Stimulated activated CD8-positive, alpha-beta memory T cell treated with anti-CD3 and anti-CD28 coated beads, Interleukin-4, amount 100 ng/mL, for 24 hours (primary cell): ENCODE measurements at places on chromosomes 16 and 17.
A peak's percentile ranks its signal among the peaks of the same experiment; 100 is the strongest.

DNA sequence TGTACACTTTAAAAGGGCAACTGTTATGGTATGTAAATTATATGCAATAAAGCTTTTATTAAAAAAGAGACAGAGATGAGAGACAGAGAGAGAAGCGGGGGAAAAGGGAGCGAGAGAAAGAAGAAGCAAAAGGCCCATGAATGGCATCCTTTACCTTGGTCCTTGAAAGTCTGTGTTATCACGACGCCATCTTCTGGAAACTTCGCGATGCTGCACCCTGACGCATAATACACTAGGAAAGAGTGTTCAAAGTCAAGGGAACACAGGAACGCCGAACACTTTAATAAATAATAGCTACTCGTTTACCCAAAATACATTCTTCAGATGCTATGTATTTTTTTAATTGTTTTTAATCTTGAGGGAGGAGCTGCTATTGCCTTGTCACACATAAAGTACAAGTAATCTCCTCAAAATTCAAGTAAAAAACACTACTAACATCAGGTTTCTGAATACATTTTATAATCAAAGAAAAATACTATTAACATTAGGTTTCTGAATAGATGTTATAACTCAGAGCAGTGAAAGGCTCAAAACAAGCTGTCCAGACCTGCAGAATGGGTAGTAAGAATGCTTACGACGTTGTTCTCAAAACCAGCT, 23.0 kb upstream of the SLC38A8 start:
- DNase-seq = no peak

- peak; percentile 62 for DNase-seq
Observed at GRCh38 chr16:56193951-56194726, 2.9 kb downstream of the GNAO1 start.

GRCh38 chr16:78743556-78743955, 644.1 kb downstream of the WWOX start:
- DNase-seq = no peak

- no peak for DNase-seq
Observed at GRCh38 chr17:55246583-55246982, 18.2 kb upstream of the HLF start.

DNA sequence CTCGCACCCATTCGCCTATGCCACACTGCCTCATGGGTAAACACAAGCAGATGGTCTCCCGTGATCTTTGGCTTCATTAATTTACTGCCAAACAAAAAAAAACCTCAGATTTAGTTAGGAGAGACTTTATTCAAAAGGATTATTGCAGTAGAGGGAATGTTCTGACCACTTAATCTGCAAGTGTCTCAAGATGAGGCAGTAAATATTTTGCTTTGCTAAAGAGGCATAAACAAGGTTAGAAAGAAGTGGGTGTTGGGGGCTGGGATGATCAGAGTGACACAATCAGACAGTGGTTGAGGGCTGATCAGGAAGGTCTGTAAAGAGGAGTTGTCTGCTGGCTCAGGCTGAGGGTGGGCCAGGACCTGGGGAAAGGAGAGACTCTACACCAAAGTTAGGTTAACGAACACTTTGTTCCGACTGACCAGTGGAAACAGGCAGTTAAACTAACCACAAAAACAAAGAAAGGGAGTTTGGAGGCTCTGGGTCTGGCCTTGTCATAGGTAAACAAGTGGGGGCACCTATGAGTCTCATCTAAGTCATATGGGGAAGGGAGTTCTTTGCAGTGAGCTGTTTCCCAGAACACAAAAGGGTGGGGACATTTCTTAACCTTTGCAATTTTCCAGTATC, 28.5 kb downstream of the HSD17B2 start:
- no peak for DNase-seq

GRCh38 chr16:49474741-49475140, 101.1 kb downstream of the C16orf78 start:
- no peak for DNase-seq

DNA sequence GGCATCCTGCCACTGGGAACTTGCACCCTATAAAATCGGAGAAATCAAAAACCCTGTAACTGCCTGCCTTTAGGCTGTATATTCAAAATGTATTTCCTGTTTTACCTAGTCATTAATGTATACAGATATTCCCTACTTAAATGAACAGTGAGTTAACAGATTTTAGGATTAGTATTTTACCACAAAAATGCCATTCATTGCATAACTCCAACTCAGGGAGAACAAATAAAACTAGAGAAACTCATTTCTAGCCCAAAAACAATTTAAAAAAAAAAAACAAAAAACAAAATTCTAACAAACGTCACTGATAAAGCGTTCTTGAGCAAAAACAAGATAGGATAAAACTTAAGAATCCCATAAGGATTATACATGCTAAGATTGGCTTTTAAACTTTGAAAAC, 3.7 kb upstream of the DHX33 start:
- DNase-seq = no peak

GRCh38 chr16:83045790-83046189, 419.0 kb downstream of the CDH13 start:
- DNase-seq = no peak

- DNase-seq = no peak
Observed at GRCh38 chr17:37643869-37644268, 623 bp upstream of the DDX52 start.

DNA sequence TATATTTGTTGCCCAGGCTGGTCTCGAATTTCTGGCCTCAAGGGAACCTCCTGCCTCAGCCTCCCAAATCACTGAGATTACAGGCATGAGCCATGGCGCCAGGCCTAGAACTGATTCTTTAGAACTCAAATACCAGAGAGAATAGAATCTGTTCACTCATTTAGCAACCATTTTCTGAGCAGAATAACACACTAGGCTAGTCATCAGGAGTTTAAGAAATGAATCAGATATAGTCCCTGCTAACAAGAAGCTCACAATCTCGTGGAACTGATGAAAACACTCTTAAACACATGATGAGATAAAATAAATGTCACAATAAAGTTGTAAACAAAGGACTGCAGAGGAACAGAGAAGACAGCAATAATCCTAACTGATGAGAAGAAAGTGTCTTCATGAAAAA, 55.8 kb upstream of the ADCY9 start:
- DNase-seq = no peak

GRCh38 chr17:78988152-78988551, 8.4 kb upstream of the LGALS3BP start:
- DNase-seq = no peak

DNA sequence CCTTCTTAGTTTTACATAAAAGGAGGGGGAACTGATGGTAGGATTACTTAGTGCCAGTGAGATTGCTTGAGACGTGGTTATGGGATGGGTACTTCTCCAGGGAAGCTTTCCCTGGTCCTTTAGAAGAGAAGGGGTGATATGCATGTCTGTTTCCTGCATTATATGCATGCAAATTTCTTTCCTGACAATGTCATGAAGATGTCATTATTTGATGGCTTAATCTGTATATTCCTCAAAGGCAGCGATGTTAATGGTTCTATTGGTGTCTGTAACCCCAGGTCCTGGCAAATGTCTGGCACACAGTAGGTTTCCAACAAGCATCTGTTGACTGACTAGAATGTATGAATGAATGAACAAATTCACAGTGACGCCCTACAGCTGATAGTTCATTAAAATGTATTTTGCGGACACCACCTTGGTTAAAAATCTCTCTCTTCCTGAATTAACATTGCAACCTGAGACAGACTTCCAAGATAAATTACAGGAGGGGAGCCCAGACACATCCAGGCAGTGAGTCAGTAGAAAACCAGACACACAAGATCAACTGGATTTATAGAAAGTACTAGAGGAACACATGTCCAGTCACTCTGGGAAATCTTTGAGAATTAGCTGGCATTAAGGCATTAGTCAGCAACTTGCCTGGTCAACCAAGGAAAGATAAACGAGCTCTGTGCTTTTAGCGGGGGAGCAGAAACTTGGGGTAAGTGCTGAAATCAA, 293.4 kb downstream of the XYLT1 start:
- no peak for DNase-seq

- DNase-seq = no peak
Observed at GRCh38 chr16:59170099-59170712, 436.1 kb upstream of the GOT2 start.

- no peak for DNase-seq
Observed at GRCh38 chr16:58152246-58152868, 23.2 kb upstream of the CFAP20 start.

DNA sequence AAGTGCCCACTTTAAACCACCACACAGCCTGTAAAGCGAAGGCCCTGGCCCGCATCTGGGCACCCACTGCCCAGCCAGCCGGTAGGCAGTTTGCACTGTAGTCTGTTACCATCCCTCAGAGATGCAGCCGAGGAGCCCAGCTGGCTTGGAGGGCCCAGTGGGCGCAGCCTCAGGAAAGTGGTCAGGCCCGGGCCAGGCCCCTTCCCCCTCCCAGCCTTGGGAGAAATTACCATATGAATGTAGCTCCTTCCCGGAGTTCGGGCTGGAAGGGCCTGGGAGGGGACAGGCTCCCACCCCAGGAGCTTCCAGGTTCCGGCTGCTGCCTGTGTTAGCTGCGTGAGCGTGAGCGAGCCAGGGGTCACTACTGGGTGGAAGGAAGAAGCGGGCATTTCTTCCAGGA, 325.4 kb downstream of the SEC14L1 start:
- DNase-seq = no peak

DNA sequence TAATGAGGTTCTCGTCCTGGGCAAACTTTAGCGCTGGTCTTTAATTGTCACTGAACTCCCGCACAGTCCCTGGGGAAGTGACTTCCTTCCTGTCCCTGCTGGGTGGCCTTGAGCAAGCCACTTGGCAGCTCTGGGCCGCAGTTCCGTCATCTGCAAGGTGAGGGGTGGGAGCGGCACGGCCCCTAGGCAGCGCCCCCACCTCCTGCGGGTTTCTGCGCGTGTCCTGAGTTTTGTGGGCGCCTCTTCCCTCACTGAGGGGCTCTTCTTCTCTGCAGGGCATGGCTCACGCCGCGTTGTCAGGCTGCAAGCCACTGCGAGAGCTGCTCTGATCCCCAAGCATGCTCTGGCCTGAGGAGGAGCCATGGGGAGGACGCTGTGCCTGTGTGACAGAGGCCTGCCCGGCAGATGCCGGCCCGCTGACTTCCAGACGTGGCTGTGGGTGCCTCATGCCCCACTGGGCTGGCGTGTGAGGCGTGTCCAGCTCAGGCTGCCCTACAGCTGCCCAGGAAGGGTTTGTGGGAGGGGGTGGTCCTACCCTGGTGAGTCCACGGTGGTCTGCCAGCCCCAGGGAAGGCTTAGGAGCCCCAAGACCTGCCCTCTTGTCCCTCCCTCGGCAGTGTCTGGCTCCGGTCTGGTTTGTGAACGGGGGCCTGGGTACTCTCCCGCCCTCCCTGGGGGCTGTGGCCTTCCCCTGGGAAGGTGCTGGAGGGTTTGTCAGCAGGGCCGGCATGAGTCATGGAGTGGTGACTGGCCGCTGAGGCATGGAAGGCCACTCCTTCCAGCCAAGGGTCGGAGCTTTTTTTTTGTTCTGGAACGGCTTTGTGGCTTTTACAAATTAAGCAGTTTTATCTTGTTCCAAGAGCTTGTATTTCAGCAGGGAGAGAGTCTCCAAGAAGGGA, 182.0 kb downstream of the SEC14L1 start:
- no peak for DNase-seq

- peak; percentile 61 for DNase-seq
Observed at GRCh38 chr17:7383742-7384488, 3.0 kb downstream of the TNK1 start.

DNA sequence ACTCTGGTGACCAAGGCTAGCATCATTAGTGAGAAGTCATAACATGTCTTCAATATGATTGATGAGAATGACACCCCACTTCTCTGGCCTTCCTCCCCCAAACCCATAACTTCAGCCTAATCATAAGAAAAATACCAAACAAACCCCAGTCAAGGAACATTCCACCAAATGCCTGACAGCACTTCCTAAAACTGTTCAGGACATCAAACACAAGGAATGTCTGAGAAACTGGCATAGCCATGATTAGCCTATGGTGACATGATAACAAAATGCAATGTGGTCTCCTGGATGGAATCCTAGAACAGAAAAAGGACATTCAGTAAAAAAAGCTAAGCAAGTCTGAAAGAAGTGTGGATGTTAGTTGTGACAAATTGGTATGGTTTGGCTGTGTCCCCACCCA, 24.7 kb upstream of the TBX4 start:
- no peak for DNase-seq

- no peak for DNase-seq
Observed at GRCh38 chr16:1907226-1907860, 10.9 kb downstream of the HS3ST6 start.

DNA sequence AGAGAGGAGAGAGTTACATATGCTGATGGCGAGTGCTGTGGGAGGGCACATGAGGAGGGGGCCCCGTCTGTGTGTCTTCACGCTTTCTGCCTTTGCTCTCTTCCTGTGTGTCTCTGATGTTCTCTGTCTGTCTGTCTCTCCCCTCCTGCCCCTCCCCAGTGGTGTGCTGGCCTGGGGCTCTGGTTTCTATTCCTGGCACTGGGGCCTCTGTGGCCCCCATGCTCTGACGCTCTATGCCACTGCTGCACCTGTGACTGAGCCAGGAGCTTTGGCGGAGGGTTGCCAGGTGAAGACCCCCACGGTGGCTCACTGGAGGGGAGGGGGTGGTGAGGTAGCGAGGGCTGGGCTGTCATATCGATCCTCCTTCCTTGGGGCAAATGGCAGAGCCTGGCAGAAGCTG, 24.6 kb upstream of the BRD7 start:
- no peak for DNase-seq

DNA sequence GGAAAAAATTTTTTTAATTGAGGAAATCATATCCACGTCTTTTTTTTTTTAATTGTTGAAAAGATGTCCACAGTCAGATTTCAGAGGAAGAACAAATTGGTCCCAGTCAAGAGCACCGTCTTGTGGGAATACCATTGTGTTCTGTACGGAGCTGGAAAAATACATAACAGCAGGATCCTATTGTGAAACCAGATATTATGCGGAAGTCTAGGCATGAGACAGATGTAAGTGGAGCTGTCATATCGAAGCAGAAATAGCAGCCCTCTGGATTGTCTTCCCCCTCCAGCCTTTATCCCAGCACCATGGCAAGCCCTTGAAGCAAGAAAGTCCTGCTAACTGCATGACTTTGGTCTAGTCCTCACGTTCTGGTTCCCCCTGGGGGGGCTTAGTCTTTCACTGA, 391.6 kb upstream of the ASIC2 start:
- no peak for DNase-seq

- DNase-seq = no peak
Observed at GRCh38 chr17:35727635-35728034, 3.8 kb upstream of the RASL10B start.

- no peak for DNase-seq
Observed at GRCh38 chr16:81894592-81894991, 115.5 kb downstream of the PLCG2 start.

DNA sequence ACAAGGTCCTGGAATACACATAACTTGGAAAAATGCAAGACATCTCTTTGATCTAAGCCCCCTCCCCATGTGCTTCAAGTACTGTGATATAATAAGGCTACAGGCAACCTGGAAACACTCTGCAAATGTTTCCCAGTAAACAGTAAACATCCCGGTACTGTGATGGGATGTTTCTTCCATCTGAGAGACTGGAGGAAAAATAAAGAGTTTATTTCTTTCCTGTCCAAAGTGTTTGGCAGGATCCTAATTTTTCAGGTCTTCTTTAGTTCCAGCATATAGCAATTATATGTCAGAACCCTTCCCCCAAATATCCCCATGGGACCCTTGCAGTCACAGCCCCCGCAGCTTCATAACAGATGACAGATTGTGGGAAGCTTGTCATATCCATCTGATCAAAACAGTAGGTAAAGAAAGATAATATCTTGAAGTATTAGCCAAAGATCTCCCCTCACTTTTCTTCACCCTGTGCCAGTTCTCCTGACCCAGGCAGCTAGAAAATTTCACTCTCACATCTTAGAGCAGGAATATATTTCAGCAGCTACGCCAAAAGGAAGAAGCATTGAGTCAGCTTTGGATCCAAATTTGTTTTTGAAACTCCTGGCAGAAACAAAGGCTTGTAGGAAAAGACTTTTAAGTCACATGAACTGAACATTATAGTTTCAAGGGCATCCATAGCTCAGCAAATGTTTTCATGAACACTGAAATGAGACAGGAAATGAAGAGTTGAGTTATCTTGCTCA, 141.3 kb downstream of the HS3ST3A1 start:
- DNase-seq = no peak
